ENCODE measurements at places on chromosomes 3 and 15. TPM values are rescaled to one million over a fixed set of nuclear protein-coding genes. Genes with fewer than 3 reads are reported as not detected.

The GABRB3 gene
- 2.6 TPM for polyA plus RNA-seq

The SPATA12 gene
- polyA plus RNA-seq = 0.62 TPM

DNA sequence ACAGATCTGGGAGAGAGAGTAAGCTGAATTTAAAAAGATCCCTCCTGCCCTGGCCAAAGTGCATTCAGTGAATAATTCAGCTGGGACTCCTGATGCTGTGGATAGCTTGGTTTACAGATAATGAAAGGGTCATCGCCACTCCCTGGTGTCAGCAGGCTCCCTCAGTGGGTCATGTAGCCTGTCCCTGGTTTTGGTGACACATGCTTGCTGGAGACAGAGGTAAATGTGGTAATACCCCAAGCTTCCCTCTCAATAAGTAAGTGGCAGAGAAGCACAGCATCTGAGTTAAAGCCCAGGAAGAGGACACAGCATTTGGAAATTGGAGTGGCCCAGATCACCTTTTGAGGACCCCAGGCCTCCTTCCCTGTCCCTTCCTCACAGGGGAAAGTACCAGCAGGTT, 1.8 kb downstream of the TMEM115 start:
- no peak for DNase-seq

GRCh38 chr3:38029400-38030125, at the start of gene PLCD1:
Gene PLCD1 (minus strand): TSS chr3:38029642. CDS start chr3:38029539, 103 bp downstream.
- peak; percentile 69 for DNase-seq

GRCh38 chr3:12484198-12484982, at the start of gene TSEN2:
Gene TSEN2 (plus strand): TSS chr3:12484480. CDS start chr3:12489801, 5,321 bp downstream.
- peak; percentile 93 for DNase-seq

The CKMT1A gene
- 3.5 TPM for polyA plus RNA-seq

GRCh38 chr3:160950542-160950941, 154.6 kb downstream of the B3GALNT1 start:
- no peak for DNase-seq

DNA sequence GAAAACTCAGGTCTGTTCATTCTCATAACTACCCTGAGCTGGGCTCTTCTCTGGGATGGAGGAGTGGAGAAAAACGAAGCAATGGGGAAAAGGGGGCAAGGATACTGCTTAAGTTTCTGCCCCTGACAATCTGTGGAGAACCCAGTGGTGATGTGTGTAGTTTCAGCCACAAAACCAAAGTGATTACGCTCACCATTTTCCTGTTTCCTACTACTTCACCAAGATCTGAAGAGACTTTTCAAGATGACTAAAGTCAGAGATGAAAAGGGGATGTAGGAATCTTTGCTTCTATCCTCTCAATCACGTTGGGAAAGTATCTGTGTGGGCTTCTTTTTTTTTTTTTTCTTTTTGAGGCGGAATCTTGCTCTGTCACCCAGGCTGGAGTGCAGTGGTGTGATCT, 8.3 kb upstream of the UBE2E1 start:
- no peak for DNase-seq

The SLC12A8 gene
- 1.4 TPM for polyA plus RNA-seq

DNA sequence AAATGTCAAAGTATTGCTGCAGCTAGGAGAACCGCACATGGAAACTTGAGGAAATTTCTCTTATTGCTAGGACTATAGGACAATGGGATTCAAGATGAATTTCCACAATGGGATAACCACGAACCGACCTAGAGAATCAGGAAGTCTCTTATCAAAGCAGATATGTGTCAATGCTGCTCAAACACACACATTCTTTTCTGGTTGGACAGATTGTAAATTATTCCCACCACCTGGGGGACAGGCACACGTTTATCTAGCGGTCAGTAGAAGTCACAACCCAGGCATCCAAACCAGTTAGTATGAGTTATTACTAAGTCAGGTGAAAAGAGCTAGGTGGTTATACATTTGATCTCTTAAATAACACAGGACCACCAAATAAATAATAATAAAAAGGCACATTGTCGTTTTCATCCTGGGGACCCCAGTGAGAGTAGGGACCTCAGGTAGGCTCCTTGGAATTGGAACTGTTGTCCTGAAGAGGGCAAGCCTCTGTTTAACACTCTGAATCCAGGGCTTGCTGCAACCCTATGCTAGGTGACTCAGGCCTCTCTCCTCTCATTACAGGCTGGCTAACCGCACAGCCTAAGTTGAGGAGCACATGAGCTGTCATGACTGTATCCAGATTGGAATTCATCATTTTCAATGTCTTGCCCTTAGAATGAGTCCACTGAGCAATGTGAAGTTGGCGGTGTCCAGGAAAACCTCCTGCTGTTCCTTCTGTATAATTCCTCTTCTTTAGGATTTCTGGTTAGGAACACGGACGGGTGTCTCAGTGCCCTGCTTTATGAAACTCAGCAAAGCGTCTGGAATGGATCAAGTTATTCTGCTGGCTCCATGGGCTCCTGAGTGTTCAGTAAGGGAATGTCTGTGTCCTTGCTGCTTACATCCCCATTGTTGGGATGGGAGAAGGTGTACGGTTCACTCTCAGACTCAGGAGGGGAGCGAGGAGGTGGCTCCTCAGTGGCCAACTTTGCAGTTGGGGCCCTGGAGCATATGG, 59.0 kb downstream of the CLEC3B start:
- DNase-seq = no peak

DNA sequence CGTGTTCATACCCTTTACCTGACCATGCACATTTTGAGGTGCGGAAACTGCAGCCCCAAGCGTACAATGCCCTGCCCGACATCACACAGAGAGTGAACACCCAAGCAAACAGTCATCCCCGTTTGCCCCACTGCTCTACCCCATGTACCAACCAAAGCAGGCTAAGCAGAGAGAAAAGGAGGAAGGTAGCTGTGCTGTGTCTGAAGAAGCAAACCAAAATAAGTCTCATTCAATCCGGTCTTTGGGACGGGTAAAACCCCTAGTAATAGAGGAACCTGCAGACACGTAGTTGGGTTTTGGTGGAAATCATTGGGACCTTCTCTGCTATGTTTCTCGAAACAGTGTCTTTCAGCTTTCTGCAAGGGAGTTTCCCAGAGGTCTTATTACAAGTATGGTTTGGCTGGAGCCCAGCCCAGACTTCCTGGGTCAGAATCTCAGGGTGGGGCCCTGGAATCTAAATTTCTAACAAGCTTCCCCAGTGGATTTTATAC, 164.6 kb upstream of the HES1 start:
- DNase-seq = no peak

DNA sequence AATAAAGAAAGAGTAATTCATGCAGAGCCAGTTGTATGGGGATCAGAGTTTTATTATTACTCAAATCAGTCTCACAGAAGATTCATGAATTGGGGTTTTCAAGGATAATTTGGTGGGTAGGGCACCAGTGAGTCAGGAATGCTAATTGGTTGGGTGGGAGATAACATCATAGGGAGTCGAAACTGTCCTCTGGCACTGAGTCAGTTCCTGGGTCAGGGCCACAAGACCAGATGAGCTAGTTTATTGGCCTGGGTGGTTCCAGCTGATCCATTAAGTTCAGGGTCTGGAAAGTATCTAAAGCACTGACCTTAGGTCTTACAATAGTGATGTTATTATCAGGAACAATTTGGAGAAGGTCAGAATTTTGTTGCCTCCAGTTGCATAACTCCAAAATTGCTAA, 998.6 kb upstream of the EPHA6 start:
- DNase-seq = no peak

- no peak for DNase-seq
Measured at GRCh38 chr15:64001148-64001547, 45.1 kb downstream of the DAPK2 start.

DNA sequence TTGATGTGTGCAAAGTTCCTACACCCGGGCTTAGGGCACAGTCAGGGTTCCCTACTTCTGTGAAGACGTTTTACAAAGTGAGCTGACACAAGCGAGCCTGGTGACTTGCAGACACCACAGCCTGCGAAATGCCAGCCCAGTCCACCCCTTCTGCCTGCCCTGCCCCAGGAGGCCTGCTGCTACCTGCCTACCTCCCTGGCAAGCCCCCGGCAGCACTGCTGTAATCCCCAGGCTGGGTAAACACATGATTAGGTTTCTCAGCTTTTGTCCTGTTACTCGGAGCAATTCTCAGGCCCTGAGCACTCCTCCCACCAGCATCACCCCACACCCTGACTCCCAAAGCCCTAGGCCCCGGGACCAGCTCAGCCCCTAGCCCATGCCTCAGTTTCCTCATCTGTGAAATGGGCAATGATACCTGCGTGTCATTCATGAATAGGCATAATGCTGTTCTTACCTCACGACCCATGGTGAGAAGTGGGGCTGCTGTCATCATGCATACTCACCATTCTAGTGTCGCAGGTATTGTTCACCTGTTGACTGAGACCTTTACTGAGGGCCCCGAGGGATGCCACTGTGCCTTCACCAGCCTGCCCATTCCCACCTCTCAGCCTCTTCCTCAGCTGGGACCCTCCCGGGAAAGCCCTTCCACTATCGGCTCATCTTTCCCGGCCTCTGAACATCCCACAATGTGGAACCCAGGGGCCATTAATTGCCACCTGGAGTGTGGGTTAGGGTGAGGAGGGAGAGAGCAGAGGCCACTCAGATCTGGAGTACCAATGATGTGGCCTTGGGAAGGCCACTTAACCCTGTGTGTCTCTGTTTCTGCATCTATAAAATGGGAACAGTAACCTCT, 31.5 kb upstream of the SLC6A6 start:
- no peak for DNase-seq

The PLCB2 gene
- polyA plus RNA-seq = 39.4 TPM

DNA sequence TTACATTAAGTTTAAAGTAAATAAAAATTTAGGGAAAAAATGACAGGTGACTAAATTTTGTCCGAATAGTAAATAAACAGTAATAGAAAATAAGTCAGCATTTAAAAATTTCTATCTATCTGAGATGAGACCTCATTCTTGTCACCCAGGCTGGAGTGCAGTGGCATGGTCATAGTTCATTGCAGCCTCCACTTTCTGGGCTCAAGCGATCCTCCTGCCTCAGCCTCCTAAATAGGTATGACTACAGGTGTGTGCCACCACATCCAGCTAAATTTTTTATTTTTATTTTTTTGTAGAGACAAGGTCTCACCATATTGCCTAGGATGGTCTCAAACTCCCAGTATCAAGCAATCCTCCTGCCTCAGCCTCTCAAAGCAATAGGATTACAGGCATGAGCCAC, 7.8 kb downstream of the KPNA4 start:
- DNase-seq = no peak

DNA sequence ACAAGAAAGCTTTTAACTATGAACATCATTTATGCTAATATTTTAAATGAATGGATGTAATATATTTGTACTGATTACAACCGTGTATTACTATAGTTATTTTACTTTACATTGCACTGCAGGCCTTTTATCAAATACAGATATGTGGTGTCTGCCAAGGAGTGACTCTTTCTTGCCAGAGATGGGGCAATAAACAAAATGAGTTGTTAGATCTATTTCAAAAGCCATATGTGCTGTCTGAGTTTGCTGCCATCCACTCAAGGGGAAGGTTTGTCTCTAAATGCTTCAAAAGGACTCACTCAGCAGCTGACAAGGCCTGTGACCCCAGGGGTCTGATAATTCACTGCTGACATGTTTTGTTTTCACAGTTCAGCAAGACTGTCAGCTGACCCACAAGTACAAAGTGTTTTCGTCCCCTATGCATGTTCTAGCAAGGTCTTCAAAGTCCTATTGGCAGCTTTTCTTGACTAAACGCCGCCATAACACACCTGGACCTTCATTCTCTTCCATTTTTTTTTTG, 41.3 kb upstream of the ZBED2 start:
- no peak for DNase-seq

GRCh38 chr3:153042088-153042487, 119.9 kb upstream of the RAP2B start:
- no peak for DNase-seq

The RTP4 gene
- 3.6 TPM for polyA plus RNA-seq

DNA sequence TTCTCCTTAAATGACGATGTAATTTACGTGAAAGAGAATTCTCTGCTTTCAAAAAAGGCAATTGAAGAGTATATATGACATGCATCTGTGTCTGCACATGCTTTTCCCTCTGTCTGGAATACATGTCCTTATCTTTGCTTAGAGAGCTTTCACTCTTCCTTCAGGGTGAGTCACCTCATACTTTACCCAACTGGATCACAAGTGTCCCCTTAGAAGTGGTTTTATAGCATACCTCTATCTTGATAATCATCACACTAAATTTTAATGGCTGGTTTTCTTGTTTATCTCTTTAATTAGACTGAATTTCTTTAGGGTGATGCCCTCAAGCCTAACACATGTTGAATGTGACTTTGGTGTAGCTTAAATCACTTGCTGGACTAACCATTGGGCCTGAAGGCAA, 178.9 kb downstream of the SV2B start:
- DNase-seq = no peak

- DNase-seq = no peak
Measured at GRCh38 chr3:168620854-168621253, 525.1 kb upstream of the GOLIM4 start.

- no peak for DNase-seq
Measured at GRCh38 chr3:133935843-133936769, 40.4 kb upstream of the RAB6B start.

The CPNE9 gene
- polyA plus RNA-seq = 4.0 TPM

The ATG7 gene
- 11.2 TPM for polyA plus RNA-seq

GRCh38 chr15:83844742-83845141, 190.8 kb downstream of the ADAMTSL3 start:
- DNase-seq = no peak

- DNase-seq = no peak
Measured at GRCh38 chr15:79901958-79902357, 5.1 kb upstream of the MTHFS start.

The RTP1 gene
- polyA plus RNA-seq = not detected

GRCh38 chr15:38551720-38552648, 12.6 kb downstream of the RASGRP1 start:
- DNase-seq = no peak

The MYO5A gene
- polyA plus RNA-seq = 6.3 TPM

DNA sequence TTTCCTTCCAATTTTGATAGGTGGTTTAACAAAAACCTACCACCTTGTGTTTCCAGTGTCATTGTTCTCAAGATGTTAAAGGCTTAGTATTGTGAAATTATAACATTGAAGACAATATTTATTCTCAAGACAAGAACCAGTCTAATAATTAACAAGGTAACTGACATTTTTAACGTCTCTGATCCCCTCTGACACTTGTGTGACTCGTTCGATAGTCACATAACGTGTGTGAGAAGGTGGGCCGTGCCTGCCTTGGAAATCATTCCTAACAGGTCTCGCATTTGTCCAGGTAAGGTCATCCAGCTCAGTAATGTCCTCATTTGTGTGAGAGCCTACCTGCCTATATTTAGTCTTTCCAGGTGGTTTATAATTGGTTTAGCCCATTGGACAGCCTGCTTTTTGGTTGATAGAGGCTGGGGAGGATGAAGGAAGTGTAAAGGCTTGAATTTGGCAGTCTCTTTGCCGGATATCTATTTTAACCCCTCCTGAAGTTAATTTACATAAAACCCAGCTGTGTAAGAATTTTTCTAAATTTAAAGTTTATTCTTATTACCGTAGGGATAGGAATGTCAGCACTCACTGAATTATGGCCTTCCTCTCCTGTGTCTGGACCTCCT, 94.4 kb downstream of the AKAP13 start:
- no peak for DNase-seq

- DNase-seq = no peak
Measured at GRCh38 chr3:183818706-183819624, 6.4 kb downstream of the MAP6D1 start.

- no peak for DNase-seq
Measured at GRCh38 chr15:58399739-58400138, 32.1 kb upstream of the LIPC start.

GRCh38 chr3:22122567-22122966, 371.6 kb upstream of the ZNF385D start:
- no peak for DNase-seq
